Uterus (tissue), 4 donors: ENCODE measurements at places on chromosomes 1 and 21.

DNA sequence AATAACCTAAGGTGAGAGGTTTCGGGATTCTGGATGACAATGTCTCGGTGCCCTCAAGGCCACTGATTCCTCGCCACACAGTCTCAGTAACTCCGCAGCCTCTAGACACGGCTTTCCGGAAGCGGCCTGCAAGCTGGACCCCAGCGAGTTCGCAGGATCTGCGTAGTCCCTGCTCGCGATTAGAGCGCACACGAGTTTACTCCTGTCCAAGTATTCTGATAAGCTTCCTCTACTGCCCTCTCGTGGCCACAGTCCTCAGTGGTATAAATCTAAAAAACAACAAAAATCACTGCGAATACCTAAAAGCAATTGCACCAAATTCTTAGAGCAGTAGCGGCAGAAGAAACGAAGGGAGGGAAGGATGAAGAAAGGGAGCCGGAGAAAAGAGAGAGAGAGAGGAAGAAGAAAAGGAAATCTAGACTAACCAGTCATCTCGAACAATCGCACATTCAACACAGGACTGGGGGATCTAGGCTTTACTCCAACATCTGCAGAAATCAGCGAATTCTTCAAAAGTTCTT lies 1.1 kb upstream of the PLXNA2 start:
- no peaks in the 10 kb centered on the region for H3K4me1 ChIP-seq
- DNase-seq, result peak; percentile 96
- no peaks in the 10 kb centered on the region for H3K27me3 ChIP-seq
- peak overlapping the region; percentile 71 for H3K4me3 ChIP-seq

DNA sequence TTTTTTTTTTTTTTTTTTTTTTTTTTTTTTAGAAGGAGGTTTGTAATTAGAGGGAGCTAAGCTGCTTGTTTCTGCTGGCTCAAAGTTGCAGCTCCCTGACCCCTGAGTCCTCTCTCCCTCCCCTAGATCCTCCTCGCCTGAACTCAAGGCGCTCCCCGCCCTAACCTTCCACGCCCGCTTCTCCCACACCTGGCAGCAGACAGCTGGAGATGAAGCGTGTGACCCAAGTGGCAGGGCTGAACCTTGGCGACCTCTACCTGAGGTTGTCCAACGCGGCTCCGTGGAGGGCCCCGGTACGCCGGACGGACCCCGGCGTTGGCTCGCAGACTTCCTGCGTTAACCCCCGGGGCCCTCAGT lies 795 bp downstream of the NGF start:
- H3K27me3 ChIP-seq, result no peaks in the 10 kb centered on the region
- peak overlapping the region; percentile 74 for H3K4me3 ChIP-seq
- peak; percentile 53 for DNase-seq
- peaks cover 3% of the 10 kb centered on the region for H3K4me1 ChIP-seq
- no peaks in the 10 kb centered on the region for H3K36me3 ChIP-seq

- H3K36me3 ChIP-seq, result no peaks in the 10 kb centered on the region
- DNase-seq, result no peak
- H3K4me1 ChIP-seq, result no peaks in the 10 kb centered on the region
Measured at GRCh38 chr1:161185282-161185682, 8.0 kb upstream of the B4GALT3 start.

- peaks cover 12% of the 10 kb centered on the region for H3K4me1 ChIP-seq
- H3K27me3 ChIP-seq, result no peaks in the 10 kb centered on the region
- no peak overlapping the region for H3K27ac ChIP-seq
- H3K36me3 ChIP-seq, result no peaks in the 10 kb centered on the region
- DNase-seq, result no peak
Measured at GRCh38 chr1:31567956-31568570, 8.3 kb upstream of the TINAGL1 start.

- no peaks in the 10 kb centered on the region for H3K4me1 ChIP-seq
- no peaks in the 10 kb centered on the region for H3K27me3 ChIP-seq
- DNase-seq, result no peak
- no peak overlapping the region for H3K27ac ChIP-seq
Measured at GRCh38 chr1:82337635-82338034, 536.9 kb downstream of the ADGRL2 start.

DNA sequence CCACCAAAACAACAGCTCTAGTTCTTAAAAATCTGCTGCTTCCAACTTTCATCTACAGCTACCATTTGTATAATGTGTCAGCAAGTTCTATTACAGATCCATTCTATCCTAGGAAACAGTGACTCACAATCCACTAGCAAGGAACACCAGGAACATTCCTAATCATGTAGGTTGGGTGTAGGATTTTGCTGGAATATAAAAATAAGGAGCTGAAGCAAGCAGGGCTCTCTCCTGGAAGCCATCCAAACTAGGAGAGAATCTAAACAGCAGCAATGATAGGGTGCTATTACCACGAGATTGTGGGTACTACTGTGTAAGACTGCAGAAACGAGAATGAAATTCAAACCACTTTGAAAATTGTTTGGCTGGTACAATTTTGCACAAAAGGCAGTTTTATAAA lies 135.0 kb downstream of the PTPN14 start:
- H3K27me3 ChIP-seq, result no peaks in the 10 kb centered on the region
- H3K36me3 ChIP-seq, result no peaks in the 10 kb centered on the region
- H3K4me3 ChIP-seq, result no peak overlapping the region
- peak overlapping the region; percentile 35 for H3K27ac ChIP-seq
- no peak for DNase-seq

DNA sequence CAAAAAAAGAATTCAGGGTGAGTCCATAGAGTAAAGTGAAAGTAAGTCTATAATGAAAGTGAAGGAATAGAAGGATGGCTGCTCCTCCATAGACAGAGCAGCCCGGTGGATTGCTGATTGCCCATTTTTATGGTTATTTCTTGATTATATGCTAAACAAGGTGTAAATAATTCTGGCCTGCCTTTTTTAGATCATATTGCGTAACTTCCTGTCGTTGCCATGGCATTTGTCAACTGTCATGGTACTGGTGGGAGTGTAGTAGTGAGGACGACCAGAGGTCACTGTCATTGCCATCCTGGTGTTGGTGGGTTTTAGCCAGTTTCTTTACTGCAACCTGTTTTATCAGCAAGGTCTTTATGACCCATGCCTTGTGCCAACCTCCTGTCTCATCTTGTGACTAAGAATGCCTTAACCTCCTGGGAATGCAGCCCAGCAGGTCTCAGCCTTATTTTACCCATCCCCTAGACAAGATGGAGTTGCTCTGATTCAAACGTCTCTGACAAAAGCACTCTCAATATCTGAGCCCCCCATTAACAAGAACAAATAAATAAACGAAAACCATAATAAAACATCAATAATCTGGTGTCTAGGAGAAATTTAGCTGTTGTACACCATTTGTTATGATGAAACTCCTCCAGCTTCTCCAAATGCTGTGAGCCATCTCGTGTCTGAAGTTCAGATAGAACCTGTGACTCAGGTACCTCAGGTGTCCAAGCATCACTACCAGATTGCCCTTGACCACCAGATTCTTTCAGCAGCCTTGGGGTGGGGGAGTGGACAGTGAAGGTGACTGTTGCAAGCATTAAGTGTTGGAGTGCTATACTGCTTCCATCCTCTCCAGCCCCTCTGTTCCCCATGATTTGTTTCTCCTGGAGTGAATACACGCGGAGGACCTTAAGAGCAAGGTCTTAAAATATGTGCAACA lies 36.0 kb downstream of the EBNA1BP2 start:
- H3K27me3 ChIP-seq, result no peaks in the 10 kb centered on the region
- H3K4me3 ChIP-seq, result no peak overlapping the region
- no peaks in the 10 kb centered on the region for H3K4me1 ChIP-seq
- no peak for DNase-seq
- no peaks in the 10 kb centered on the region for H3K36me3 ChIP-seq

DNA sequence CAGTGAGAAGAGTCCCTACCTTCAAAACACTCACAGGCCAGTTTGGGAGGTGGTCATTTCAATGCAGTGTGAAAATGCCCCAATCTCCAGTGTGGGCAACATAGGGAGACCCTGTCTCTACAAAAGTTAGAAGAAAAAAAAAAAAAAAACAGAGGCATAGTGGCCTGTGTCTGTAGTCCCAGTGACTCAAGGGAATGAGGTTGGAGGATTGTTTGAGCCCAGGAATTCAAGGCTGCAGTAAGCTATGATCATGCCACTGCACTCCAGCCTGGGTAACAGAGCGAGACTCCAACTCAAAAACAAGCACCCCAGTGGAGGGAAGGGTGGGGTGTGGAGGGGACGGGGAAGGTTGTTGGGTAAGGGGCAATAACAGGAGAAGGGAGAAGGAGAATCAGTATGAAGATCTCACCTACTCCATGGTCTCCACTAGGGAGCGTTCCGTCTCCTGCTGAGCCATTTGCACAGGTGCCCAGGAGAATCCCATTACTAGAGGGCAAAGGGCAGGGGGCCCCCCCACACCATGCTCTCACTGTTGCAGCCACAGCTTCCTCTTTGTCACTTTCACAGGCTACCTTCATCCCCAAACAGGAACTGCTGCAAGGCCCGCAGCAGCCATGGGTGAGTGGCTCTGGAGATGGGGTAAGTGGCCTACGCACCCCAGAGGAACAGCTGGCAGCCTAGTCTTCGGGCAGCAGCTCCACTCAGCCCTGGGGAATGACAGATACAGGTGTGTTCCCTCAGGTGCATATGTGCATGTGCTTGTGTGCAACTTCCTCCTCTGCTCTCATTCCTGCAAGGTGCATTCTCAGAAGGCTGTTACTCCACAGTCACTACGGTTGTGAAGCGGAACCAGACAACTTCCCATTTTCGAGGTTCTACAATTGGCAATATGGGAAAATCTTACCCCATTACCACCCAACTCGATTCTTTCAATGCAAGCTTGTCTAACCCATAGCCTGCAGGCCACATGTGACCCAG lies 87.9 kb upstream of the LYST start:
- no peak overlapping the region for H3K4me3 ChIP-seq
- no peaks in the 10 kb centered on the region for H3K4me1 ChIP-seq
- no peaks in the 10 kb centered on the region for H3K27me3 ChIP-seq
- H3K36me3 ChIP-seq, result no peaks in the 10 kb centered on the region
- DNase-seq, result no peak
- no peak overlapping the region for H3K27ac ChIP-seq

GRCh38 chr1:215018555-215018954 lies 64.0 kb upstream of the KCNK2 start:
- no peaks in the 10 kb centered on the region for H3K36me3 ChIP-seq
- no peak overlapping the region for H3K27ac ChIP-seq
- H3K4me1 ChIP-seq, result no peaks in the 10 kb centered on the region
- no peak for DNase-seq

GRCh38 chr1:237901299-237901934 lies 10.7 kb upstream of the ZP4 start:
- H3K4me1 ChIP-seq, result no peaks in the 10 kb centered on the region
- no peaks in the 10 kb centered on the region for H3K36me3 ChIP-seq
- H3K4me3 ChIP-seq, result no peak overlapping the region
- H3K27me3 ChIP-seq, result no peaks in the 10 kb centered on the region
- H3K27ac ChIP-seq, result no peak overlapping the region

- no peaks in the 10 kb centered on the region for H3K36me3 ChIP-seq
- peaks cover 4% of the 10 kb centered on the region for H3K4me1 ChIP-seq
- H3K4me3 ChIP-seq, result no peak overlapping the region
Measured at GRCh38 chr1:181479137-181479745, 4.1 kb upstream of the CACNA1E start.

- H3K27me3 ChIP-seq, result no peaks in the 10 kb centered on the region
- H3K4me3 ChIP-seq, result no peak overlapping the region
- H3K27ac ChIP-seq, result no peak overlapping the region
Measured at GRCh38 chr1:19775317-19775716, 24.4 kb downstream of the TMCO4 start.

- H3K36me3 ChIP-seq, result no peaks in the 10 kb centered on the region
- no peaks in the 10 kb centered on the region for H3K4me1 ChIP-seq
- H3K27ac ChIP-seq, result no peak overlapping the region
- H3K27me3 ChIP-seq, result no peaks in the 10 kb centered on the region
Measured at GRCh38 chr1:172909606-172910326, 141.0 kb downstream of the TNFSF18 start.

DNA sequence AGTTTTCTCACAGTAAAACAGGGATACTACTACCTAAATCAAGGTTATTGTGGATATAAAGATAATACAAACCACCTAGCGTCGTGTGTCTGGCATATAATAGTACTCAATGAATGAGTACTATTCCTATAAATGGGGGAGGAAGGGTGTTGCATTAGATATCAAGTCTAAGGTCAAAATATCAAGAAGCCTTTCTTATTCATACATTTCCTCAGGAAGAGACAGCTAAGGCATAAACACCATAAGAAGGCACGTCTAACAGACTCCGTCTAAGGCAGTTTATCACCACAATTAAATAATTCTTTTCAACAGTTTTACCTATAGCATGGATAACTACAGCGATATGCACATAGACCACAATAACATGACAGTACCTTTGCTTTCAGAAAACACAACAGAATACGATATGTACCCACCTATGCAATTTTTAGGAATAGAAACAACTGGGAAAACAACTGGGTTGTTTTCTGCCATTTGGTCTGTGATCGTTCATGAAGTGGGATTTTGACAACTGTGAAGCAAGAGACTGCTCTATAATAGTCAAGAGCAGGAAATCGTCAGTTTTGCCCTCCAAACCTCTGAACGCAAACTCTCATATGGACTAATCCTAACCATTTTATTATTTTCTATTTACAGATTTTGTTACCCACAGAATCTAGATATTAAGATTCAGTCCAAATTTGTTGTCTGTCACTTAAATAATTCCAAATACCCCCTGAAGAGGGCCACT lies 53.1 kb downstream of the HNRNPR start:
- H3K27me3 ChIP-seq, result no peaks in the 10 kb centered on the region
- H3K4me1 ChIP-seq, result no peaks in the 10 kb centered on the region
- peak overlapping the region; percentile 5 for H3K27ac ChIP-seq
- no peak for DNase-seq
- H3K36me3 ChIP-seq, result no peaks in the 10 kb centered on the region
- no peak overlapping the region for H3K4me3 ChIP-seq

- H3K4me3 ChIP-seq, result no peak overlapping the region
- no peak overlapping the region for H3K27ac ChIP-seq
- no peak for DNase-seq
- H3K4me1 ChIP-seq, result no peaks in the 10 kb centered on the region
- H3K27me3 ChIP-seq, result no peaks in the 10 kb centered on the region
- no peaks in the 10 kb centered on the region for H3K36me3 ChIP-seq
Measured at GRCh38 chr1:219090607-219091006, 83.1 kb upstream of the LYPLAL1 start.
